ENCODE measurements at places on chromosomes 1 and 21.
A peak's percentile ranks its signal among the peaks of the same experiment; 100 is the strongest.

DNA sequence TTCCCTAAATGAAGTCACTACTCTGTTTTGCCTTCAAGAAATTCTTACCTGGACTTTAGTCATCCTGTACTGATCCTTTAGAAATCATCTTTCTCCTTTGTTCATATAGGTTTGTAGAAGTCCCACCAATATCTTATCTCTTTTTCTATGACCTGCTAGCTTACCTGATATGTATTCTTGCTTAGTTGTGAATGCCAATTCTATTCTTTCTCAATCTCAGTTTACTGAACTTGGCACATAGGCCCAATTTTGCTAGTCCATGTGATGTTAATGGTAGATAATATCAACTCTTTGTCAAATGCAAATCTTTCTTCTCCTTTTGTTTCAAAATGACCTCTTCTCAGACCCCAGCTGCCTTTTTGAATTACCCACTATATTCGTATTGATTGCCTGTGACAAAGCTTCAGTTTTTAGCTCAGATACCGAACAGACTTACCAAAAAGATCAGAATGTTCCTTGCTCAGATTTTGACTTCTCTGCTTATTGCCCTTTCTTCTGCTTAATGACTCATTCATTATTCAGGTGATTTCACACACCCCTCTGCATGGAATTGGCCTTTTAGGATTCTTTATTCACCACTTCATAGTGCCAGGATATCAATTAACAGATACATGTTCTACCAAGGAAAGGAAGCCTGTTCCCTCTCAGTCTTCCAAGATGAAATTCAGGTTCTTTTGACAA lies 20.6 kb downstream of the IPO9 start:
- no peak for DNase-seq

- no peak for DNase-seq
These were observed 4.2 kb downstream of the NPR1 start for GRCh38 chr1:153682730-153683129.

GRCh38 chr1:94092210-94092613 lies 28.7 kb downstream of the ABCA4 start:
- no peak for DNase-seq

DNA sequence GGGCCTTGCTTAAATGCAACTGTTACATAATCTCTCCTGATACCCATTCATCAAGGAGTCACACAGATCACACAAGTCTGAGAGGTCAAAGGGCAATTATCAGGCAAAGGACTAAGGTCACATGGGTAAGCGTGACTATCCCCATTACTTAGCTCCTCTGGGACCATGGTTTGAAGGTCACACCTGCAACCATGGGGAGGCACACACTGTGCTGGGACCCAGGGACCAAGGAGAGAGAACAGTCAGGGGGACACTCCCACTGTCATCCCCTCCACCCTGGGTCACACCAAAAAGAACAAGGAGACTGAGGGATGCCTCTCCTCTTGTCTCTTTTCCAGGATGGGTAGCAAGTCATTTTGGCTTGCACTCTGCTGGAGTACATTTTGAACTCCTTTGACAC lies 30.9 kb upstream of the CTBS start:
- DNase-seq, result no peak

- DNase-seq, result no peak
These were observed 29.6 kb downstream of the DMRTA2 start for GRCh38 chr1:50393522-50394120.

- no peak for DNase-seq
These were observed 52.5 kb downstream of the EPRS1 start for GRCh38 chr1:219993554-219994433.

DNA sequence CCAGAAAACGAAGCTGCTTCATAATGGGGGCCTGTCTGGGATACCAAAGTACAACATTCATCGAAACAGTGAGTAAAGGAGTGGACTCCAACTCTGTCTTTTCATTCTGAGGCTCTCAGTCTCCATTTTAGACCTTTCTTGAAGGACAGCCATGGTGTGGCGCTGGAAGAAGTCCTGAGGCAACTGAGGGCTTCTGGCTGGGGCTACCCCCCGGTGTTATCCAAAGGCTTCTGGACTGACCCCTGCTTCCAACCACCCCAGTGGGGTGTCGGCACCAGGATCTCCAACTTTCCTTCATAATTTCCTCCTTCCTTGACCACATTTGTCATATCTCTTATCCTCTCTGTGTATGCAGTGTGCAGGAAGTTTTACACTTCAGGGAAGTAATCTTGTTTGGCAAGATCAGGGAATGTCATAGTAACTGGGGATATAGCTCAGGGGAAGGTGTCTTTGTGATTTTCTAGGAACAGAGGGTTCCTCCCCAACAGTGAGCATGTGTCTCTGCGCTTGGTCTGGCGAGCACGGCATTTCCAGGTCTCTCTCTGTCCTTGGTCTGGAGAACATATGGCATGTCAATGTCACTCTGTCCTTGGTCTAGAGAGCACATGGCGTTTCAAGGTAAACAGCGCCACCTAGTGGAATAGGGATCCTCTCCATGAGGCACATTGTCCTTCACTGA lies 19.4 kb upstream of the BSDC1 start:
- peak; percentile 53 for DNase-seq

DNA sequence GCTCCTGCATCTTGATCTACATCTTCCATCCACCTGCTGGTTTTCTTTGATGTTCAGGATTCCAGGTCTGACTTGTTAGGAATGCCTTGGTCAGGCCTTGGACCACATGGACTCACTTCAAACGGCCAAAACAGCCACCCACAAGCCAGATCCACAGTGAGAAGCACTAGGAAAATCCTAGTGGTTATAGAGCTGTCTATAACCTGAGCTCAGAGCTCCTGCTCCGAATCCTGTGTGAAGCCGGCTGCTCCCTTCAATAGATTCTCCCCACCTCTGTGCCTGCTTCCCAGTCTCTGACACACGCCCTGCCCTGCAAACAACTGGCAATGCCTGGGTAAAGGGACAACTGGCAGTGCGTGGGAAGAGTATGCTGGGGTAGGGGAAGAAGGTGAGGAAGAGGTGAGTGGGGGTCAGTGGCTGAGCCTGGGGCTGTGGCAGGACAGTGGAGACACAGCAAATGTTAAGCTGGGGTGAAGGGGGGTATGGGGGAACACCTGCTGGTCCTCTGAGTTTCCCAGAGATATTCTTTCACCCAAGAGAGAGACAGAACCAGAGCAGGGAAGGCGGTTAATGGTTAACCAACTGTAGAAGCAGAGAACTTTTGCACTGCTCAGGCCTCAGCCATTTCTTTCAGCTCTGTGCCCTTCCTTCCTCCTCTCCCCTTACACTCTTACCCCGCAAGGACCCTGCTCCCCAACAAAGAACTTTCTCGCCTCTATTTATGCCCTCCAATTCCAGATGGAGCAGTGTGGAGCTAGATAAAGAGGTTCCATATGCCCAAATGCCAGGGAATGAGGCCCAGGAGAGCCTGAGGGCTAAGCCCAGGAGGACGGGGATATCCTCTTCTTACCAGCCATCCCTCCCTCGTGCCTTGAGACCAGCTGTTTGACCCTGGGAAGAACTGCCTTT lies 4.5 kb downstream of the PLXNA2 start:
- DNase-seq, result no peak

DNA sequence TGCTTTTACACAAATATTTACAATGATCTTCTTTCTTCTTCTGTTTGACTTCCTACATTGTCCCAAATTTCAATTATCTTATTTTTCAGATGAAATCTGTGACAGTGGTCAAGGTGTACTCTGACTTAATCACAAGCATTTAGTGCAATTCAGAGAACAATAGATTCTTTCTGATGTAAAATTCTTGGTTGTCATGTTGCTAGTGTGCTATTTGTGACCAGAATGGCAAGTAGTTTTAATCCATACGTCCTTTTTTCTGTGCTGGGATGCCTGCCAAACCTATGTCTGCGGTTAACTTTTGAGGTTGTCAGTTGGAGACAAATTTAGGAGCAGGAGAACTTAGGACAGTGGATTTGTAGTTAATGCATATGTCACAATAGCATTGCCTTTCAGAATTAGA lies 31.0 kb downstream of the NCAM2 start:
- DNase-seq, result no peak

- no peak for DNase-seq
These were observed 24.0 kb downstream of the RGS7 start for GRCh38 chr1:241332987-241333386.

DNA sequence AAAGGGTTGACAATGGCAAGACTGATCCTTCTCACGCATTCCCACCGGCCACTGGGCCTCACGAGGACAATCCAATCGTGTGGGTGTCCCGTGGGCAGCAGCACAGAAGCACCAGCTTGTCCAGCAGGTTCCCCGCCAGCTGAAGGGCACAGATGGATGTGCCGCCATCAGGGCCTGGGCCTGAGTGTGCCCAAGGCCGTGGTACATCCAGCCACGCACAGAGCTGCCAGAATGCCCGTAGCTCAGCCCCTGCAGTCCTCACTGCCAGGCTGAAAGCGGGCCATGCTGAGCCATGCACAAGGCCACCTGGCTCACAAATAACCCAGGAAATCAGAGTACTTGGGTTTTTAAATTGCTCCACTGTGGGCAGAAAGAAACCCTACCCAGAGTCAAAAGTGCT lies 7.0 kb downstream of the NPHP4 start:
- no peak for DNase-seq

GRCh38 chr1:5891736-5892135 lies 100.5 kb downstream of the NPHP4 start:
- DNase-seq, result no peak

DNA sequence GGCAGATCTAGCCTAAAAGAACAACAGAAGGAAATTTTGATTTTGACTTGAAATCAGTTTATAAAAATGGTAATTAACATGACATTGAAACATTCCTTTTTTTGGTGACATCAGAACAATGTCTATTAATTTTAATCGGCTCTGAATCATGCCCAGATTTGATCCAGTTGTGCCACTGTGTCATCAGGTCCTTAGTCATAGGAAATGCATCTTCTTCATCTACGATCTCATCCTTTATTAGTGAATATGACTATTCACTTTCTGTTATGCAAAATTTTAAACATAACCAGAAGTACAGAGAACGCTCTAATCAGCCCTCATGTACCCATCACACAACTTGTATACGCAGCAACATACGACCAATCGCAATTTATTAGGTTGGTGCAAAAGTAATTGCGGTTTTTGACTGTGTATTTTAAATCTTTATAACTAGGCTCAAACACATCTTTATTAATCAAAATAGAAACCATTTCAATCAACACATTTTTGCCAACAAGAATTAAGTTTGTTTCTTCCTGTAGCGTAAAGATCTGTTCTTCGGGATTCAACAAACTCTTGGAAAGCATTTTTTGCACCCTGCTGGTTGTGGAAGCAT lies 40.3 kb upstream of the TLR5 start:
- no peak for DNase-seq

- no peak for DNase-seq
These were observed 6.0 kb downstream of the AKNAD1 start for GRCh38 chr1:108850929-108851328.

DNA sequence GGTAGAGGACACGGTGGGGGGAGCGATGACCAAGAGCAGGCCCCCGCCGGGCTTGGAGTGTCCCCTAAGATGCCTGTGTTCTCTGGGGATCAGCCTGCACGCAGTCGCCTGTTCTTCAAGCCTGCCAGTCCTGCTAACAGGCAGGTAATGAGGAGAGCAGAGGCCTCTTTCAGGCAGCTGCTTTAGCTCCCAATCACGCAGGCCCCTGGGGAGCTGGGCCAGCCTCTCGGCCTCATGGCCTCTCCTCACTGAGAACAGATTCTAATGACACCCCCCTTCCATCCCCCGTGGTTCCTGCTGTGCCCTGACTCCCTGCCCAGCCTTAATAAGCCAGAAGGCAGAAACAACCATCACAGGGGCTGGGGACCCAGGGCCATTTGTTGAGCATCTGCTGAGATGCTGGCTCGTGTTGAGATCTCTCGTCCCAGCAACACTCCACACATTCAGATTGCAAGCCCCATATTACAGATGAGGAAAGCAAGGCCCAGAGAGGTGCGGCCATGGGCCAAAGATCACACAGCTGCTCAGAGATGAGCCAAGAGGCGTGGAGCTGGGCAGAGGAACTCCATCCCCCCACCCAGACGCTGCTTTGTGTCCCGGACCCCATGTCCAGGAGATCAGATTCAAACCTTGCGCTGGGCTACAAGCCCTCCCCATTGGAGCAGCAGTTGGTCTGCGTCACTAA lies 71.6 kb upstream of the CASZ1 start:
- DNase-seq, result no peak

DNA sequence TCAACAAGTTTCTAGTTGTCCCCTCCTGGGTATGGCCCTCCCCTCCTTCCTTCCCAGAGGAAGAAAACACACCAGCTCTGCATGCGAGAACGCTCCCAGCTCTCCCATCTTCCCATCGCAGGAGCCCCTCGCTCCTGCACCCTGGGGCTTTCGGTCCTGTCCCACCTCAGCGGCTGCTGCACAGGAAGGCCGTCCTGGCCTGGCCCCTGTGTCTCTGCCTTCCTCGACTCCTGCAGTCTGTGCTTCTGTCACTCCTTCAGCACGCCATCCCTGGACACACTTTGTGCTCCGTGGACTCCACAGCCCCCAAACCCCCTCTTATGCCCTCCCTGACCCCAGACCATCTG lies 23.2 kb downstream of the KRTAP10-1 start:
- DNase-seq, result no peak

GRCh38 chr1:33743221-33743998 lies 120.5 kb upstream of the HMGB4 start:
- no peak for DNase-seq

- DNase-seq, result no peak
These were observed 65.7 kb downstream of the DISP1 start for GRCh38 chr1:222880587-222880986.

- DNase-seq, result no peak
These were observed 2.2 kb upstream of the ADAM30 start for GRCh38 chr1:119898530-119898929.

DNA sequence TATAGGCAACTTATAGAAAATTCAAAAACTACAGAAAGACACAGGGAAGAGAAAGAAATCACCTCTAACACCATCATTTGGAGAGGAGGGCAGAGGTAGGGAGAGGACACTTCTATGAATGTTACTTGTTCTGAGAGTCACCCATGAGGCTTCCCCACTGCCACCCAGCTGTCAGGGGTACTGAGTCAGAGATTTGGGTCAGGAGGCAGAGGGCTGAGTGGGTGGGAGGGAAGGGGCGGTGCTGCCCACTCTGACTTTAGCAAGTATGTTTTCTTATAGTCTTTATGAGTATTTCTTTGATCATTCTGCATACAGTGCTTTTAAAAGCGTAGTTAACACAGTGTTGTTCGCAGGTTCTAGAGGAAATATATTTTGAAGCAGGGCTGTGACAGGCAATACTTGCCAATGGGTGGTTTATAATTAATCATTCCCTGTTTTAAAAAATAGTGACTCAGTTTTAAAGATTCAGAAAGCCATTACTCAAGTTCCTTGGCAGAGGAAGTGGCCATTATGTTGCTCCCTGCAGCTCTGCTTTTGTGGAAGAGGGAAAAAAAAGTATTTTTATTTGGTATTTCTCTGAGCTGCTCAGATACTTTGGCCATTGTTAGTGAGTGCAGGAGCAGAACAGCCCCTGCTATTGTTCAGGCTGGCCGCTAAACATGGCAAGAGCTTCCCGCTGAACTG lies 18.3 kb downstream of the IL6R start:
- no peak for DNase-seq

- DNase-seq, result no peak
These were observed 39.1 kb downstream of the AKNAD1 start for GRCh38 chr1:108817811-108818210.

- DNase-seq, result no peak
These were observed 13.4 kb downstream of the ID3 start for GRCh38 chr1:23545851-23546250.

All from activated CD4-positive, CD25-positive, alpha-beta regulatory T cell (primary cell).